H9 (cell line): ENCODE measurements at places on chromosomes 2 and 18. TPM values are rescaled to one million over a fixed set of nuclear protein-coding genes. Genes with fewer than 3 reads are reported as not detected.

DNA sequence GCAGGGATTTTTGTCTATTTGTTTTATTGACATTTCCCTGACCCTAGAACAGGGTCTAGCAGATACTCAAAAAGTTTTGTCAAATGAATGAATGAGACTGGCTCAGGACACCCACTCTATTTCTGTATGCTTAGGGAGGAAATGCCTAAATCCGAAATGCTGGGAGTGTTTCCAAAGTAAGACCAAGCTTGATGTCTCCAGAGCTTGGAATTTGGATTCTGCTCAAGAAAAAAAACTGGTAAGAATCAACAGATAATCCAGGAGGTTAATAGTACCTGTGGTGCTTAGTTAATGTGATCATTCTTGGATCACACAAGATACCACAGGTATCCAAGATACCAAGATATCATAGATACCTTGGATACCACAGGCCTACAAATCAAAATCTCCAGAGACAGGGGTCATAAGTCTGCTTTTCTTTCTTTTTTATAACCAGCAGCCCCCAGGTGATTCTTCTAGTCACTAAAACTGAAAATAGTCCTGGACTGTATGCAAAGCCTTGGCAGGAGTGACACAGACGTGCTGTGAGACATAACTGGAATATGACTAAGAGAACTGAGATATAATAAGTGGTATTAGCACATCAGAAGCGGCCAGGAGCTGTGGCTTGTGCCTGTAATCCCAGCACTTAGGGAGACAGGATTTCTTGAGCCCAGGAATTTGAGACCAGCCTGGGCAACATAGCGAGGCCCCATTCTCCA is 39.9 kb upstream of the SP3 start:
- no peak for DNase-seq

- no peak for DNase-seq
These were observed 5.4 kb upstream of the CERKL start for GRCh38 chr2:181662287-181662686.

DNA sequence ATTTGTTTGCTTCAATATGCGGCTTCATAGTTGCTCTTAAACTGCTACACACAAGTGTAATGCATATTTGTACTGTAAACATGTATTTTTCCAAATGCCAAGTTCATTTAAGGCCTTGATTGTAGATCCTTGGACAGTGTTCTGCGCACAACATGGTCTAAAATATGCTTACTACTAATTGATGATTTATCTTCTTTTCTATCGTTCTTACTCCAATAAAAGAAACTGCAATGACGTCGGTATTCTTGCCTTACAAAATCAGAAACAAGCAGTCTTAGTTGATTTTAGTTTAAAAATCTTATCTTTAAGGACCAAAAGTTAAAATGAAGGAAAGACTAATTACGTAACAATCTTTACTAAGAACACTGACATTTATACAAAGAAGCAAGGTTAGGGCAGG is 224.3 kb upstream of the SMAD7 start:
- no peak for DNase-seq

GRCh38 chr2:3102081-3102921 is 275.3 kb downstream of the EIPR1 start:
- no peak for DNase-seq

GRCh38 chr2:125512313-125512712 is 1143.6 kb upstream of the GYPC start:
- DNase-seq: no peak

GRCh38 chr2:233821196-233821595 is 33.1 kb downstream of the HJURP start:
- DNase-seq: no peak

DNA sequence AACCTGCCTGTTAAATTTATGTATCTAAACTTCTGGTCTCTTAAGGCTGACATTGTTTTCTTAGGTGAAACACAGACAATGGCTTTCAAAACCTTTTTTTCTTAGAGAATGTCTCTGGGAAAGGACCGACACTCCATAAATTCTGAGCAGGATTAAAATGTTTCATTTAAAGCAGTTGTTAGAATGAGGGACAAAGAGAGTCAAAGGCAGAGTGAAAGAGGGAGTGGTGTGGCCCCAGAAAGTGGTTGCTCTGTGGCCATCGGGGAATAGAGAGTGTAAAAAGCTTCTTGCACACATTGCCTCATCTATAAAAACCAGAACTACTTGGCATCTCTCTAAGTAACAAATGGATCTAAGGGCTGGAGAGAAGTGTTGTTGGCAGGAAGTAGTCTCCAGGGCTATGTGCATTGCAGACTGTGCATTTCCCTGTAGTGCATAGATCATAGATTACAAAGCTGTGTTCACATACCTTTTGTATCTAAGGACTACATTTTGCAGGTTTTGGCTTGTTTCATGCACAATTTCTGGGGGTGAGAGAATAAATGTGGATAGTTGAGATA is 3.6 kb downstream of the RPRM start:
- DNase-seq: no peak

MARS2 gene
- 20.9 and 21.0 TPM in 2 replicates for total RNA-seq

- no peak for DNase-seq
These were observed 248.0 kb downstream of the IKZF2 start for GRCh38 chr2:212903413-212903812.

DNA sequence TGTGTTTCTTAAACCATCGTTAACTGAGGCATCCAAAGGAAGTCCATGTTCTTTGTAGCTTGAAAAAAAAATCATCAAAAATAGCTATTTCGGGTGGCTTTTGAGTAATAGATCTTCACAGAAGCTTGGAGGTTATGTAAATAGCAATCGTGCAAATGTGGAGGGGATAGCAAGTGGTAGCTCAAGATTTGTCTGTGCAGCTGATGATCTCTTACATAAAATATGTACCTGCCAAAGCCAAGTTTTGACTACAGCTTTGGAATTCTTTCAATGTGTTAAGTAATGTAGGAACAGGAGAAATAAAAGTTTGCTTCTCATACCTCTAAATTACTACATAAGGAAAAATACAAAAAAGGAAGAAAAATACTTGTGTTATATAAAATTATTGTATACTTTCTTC is 1432.0 kb downstream of the DPP10 start:
- DNase-seq: no peak

DNA sequence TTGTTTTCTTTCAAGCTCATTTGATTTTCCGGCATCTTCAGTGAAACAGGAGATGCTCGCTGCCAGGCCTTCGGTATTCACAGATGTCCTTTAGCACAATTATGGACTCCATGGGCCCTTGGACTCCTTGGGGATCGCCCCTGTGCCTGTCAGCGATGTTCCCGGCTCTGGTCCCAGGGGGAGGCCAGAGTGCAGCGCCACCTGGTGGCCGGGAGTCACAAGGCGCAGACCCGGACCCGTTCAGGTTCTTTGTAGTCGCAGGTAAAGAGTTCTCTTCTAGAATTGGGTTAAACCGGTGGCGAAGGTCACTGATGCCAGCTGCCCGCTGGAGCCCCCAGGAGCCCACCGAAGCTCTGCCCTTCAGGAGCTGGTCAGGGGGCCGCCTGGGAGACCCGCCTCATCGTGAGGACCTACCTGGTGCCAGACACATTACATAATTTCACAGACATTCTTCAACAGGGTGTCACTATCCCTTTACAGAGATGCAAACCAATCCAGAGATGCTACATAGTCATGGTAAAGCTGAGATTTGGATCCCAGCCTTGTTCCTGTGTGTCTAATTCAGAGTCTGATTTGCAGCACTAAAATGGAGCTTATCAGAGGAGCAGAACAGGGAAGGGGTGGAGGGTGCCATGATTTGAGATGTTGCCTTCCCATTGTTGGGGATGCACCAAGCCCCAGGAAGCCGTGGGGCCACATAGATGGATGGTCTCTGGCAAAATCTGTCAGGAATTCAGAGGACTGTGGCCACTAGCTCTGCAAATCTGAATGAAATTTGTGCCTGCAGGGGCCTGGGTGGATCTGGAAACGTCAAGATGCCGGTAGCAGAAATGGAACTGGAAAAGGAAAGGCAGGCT is 6.0 kb upstream of the INPP5D start:
- peak; percentile 83 for DNase-seq

DNA sequence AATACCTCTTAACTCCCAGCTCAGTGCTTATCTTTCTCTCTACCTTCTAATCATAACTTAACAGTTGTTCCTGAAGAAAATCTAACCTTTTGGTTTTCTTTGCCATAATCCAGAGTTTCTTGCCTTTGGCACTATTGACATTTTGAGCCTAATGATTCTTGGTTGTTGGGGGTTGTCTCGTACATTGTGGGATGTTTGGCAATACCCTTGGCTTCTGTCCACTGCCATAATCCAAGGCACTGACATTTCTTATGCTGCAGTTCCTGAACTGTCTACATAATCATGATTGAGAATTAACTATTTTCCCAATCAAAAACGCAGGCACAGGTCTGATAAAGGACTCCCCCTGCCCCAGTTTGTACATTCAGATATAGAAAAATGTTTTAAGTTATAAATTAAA is 203.2 kb upstream of the MEX3C start:
- no peak for DNase-seq
